Activated T-cell treated with anti-CD3 and anti-CD28 coated beads for 24 hours (primary cell): ENCODE measurements at places on chromosomes 7 and 10.

DNA sequence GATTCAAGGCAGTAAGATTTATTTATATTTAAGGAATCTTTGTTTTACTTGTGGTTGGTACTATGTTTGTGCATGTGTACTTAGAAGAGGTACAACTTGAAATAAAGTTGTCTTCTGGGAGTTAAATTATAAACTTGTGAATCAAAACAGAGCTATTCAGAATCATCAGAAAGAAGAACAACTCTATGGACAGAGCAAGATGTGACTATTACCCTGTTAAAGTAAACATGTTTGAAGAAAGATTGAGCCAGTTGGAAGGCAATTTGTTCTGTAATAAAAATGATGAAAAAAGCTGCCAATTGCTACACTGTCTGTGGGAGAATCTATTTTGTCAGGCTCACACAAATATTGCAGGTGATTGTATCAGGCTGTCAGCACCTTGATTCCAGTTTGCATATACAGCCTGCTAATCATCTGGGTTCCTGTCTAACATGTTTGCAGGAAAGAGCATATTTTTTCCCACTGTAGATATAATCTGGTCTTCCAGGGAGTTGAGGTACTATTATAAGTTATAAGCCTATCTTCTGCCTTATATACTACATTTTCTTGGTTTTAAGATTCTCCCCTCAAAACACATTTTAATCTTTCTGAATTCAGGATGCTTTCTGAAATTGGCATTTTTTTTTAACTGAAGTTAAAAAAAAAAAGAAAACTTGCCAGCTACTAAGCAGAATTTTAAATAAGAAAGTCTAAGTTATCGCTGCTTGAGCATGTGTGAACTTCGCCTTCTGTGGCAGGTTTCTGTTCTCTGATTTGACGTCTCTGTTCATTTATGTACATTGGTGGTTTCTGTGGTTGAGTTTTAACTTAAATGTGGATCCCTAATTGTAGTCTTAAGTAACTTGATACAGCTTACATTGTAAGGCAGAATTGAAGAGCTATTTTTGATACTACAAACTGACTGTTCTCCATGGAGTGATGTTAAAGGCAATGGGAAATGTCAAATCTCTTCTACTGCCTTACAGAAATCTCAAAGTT, 46.0 kb downstream of the ZNRF2 start:
- DNase-seq, result no peak

- DNase-seq, result no peak
Measured at GRCh38 chr7:110541962-110542361, 549.0 kb upstream of the LRRN3 start.

GRCh38 chr10:92572362-92573090, 1.4 kb downstream of the IDE start:
- no peak for DNase-seq

DNA sequence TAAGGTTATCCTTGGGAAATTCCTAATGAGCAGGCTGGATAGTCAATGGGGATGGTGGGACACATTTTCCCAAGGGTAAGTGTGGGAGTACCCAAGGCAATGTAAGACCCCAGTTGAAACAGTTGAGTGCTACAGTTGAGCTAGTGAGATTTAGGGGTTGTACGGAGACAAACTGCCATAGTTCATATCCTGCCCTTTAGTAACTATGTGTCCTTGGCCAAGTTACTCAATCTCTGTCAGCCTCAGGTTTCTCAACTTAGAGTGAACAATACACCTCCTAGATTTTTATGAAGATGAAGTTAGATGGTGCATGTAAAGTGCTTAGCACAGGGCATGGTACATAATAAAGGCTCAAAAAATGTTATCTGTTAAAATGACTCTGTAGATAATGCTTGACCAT, 20.5 kb downstream of the HABP2 start:
- DNase-seq, result no peak

- no peak for DNase-seq
Measured at GRCh38 chr10:132705173-132705572, 80.8 kb downstream of the NKX6-2 start.

DNA sequence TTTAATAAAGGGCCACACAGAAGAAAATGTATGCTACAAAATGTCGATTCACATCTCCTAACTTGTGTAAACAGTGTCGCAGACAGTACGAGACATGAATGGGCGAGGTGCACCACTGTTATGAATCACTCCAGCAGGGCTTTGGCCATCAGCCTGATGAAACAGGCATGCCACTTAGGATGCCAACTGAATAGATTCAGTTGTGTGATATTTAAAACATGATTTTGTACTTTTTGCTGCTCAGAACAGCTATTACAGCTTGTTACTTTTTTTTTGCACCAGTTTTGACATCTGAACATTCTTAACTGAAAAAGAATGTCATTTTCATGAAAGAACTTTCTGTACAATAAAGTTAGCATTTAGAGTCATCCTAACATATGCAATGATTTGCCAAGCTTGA, 138.1 kb downstream of the VTI1A start:
- DNase-seq, result no peak

GRCh38 chr10:131556897-131557495, 245.5 kb upstream of the TCERG1L start:
- no peak for DNase-seq

DNA sequence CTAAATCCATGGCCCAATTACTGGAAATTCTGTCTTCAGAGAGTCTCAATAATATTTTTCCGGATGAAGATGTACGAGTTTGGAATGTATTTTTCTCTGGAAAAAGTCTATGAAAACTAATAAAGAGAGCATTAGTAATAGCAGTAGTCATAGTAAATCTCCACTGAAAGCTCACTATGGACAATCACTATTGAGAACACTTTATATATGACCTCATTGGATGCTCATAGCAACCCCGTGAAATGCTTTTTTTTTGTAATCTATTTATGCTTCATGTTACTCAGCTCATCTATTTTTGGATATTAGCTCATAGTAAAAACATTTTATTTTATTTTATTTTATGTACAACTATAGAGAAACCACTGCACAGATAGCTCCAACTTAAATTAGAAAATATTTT, 94.3 kb upstream of the MYO3A start:
- no peak for DNase-seq

DNA sequence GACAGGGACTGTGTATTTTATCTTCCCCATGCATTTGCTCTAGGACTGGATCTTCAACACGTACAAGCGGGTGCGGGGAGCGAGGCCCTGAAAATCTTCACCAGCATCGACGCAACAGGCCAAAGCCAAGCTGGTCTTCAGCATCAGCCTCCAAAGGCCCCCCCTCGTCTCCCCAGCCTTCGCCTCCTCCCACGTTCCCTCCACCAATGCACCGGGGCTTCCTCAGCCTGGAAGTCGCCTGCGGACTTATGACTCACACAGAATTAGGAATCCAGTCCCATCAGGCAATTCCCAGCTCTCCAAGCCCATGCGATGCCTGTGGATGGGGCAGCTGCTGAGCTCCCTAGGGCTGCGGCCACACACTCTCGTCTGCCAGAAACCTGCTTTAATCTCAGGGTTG, 36.3 kb upstream of the RNF32 start:
- no peak for DNase-seq

DNA sequence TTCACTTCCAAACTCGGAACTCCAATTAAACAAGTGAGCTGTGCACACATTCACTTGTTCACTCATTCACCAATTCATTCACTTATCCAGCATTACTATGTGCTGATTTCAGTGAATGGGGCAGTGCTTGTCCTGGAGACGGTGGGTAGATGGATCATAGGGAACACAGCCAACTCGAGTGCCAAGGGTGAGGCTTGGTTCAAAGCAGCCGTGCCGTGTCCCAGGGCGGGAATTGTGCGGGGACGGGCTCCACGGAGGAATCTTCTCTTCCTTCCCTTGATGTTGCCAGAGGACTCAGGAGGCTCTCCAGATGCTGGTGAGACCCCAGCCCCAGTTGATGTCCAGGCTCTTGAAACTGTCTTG, 2.9 kb downstream of the SH2D4B start:
- no peak for DNase-seq

DNA sequence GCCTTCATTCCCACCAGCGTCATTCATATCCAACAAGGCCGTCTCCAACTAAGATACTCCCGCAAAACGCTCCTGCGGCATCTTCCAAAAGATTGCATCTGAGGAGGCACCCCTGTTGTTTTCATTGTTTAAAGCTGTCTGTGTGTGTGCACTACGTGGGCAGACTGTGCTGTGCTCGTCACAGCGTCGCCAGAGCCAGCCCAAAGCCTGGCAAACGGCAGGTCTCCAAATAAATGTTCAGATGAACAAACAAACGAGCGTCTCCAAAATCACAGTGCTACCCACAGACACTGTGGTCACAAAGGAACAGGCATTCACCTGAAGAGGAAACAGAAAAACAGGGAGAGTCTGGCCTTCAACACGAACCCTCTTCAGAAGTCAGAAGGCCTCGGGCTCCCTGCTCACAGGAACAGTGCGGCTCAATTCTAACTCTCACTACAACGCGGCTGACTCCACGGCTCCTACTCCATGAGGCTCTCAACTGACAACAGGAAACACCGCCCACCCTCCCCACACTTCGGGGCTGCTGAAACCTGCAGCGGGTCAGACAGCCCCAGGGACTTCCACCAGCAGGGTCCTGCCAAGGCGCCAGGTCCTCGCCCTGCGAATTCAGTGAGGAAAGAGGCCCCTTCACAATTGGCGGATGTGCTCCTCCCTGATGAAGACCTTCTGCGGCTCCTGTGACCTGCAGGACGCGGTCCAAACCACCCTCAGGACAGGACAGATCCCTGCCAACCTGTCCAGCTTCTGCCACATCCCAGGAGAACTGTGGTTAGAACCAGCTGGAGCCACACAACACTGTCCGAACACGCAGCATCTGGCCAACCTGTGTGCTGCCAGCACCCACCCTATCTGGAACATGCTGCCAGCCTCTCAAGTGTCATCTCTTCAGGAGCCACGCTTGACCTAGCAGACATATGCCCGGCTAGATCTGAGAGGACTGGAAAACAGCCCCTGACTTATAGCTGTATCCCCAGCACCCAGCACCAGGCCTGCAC, 36.1 kb downstream of the MAD1L1 start:
- no peak for DNase-seq
